ENCODE measurements at places on chromosomes 13 and 19. TPM values are rescaled to one million over a fixed set of nuclear protein-coding genes. Genes with fewer than 3 reads are reported as not detected.

KIR2DL1 gene
- total RNA-seq, result not detected

ETV2 gene
- 1.6 TPM for total RNA-seq

AP1M2 gene
- total RNA-seq, result not detected

STARD13 gene
- not detected for total RNA-seq

IGSF23 gene
- not detected for total RNA-seq

ZNF433 gene
- total RNA-seq, result 0.60 TPM

PGLYRP1 gene
- not detected for total RNA-seq

TEKTIP1 gene
- 9.4 TPM for total RNA-seq

DNA sequence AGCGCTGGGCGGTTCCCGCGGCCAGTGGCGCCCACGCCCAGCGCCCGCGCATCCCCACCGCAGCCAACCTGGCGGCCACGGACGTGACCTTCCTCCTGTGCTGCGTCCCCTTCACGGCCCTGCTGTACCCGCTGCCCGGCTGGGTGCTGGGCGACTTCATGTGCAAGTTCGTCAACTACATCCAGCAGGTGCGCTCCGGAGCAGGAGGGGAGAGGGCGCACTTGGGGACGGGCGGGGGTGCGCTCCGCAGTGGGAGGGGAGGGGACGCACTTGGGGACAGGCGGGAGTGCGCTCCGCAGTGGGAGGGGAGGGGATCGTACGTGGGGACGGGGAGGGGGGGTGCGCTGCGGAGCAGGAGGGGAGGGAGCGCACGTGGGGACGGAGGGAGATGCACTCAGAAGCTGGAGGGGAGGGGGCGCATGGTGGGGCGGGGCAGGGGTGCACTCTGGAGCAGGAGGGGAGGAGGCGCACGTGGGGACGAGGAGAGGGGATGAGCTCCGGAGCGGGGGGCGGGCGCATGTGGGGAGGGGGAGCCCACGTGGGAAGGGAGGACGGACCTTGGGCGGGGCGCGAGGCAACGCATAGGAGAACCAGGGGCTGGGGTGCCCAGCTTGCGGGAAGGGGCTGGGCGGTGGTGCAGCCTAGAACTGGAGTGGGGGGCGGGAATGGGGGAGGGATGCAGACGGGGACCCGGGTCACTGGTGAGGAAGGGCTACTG is 1.5 kb downstream of the KISS1R start:
- H3K4me3 ChIP-seq, result peak overlapping the region; percentile 48
- H3K27me3 ChIP-seq, result peaks cover 6% of the 10 kb centered on the region
- H3K4me1 ChIP-seq, result peaks cover 20% of the 10 kb centered on the region
- H3K36me3 ChIP-seq, result no peaks in the 10 kb centered on the region
- peak; percentile 62 for DNase-seq
- no peak overlapping the region for H3K27ac ChIP-seq

- DNase-seq, result no peak
- H3K36me3 ChIP-seq, result peaks cover 2% of the 10 kb centered on the region
- H3K27ac ChIP-seq, result no peak overlapping the region
- no peaks in the 10 kb centered on the region for H3K27me3 ChIP-seq
These were observed 89.5 kb downstream of the ZNF100 start for GRCh38 chr19:21677696-21678418.

DNA sequence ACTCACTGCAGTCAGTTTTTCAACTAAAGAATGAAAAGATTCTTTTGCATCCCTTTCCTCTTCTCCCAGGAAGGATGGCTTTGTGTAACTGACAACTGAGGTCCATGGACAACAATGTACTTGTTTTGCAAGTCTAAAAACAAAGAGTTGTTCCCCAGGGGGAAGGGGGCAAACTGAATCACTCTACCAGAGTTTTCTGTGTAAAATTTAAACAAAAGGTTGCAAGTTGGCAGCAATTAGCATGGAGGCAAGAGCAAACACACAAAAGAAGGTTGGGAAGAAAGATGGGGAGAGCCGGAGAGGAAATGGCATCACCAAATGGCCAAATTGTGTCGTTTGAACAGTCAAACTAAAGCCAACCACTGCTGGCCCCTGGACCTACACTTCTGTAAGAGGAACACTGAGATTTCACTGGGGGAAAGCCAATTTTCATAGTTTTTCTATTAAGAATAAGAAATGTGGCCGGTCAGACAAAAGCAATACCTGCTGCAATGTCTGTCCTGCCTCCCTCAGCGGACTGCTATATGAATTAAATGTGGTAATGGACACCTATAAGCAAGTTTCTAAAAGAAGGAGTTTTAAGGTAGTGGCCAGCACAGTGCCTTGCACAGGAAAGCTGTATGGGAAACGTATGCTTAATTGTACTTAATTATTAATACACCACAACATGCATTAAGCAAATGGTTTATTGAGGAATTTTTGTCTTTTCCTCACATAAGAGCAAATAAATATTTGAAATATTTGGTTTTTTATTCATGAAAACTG is 16.1 kb upstream of the SACS start:
- no peaks in the 10 kb centered on the region for H3K4me1 ChIP-seq
- no peak overlapping the region for H3K27ac ChIP-seq
- H3K27me3 ChIP-seq, result peaks cover 4% of the 10 kb centered on the region
- H3K36me3 ChIP-seq, result no peaks in the 10 kb centered on the region

GRCh38 chr13:71316792-71317363 is 550.1 kb downstream of the DACH1 start:
- DNase-seq, result no peak
- no peaks in the 10 kb centered on the region for H3K36me3 ChIP-seq
- H3K4me1 ChIP-seq, result no peaks in the 10 kb centered on the region
- no peak overlapping the region for H3K4me3 ChIP-seq
- no peaks in the 10 kb centered on the region for H3K27me3 ChIP-seq

DNA sequence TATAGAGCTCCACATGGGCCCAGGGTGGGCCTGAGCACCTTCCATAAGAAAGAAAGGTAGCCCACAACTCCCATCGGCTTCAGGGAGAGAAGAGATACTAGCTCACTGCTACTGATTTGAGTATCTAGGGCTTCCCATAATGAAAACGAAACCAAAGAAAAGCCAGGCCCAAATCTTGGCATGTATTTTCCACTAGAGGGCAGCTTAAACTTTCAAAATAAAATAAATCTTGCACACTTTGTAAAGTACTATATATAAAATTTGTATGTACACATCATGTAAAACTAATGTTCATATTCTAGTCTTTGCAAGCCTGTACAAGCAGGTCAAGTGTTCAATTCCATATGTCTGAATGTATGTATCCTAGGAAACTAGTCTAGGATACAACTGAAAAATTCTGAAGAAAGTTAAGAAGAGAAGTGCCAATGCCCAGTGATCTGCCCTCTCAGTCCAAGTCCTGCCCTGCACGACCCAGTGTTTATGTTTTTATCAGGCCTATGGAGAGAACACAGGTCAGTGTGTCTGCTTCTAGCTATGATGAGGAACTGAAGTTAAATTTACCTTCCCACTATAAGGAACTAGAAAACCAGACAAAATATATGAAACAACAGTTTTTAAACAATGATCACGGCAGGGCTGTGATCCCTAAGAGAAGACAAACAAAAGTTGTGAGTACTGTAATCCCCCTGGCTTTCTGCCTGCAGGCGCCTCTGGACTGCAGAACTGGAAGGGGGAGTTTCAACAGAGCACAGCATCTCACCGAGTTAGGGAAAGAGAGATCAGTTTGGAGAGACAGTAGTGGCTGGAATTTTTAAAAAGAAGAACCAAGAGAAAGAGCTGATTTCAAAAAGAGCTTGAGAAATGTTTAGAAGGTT is 475.7 kb downstream of the UQCRFS1 start:
- peaks cover 2% of the 10 kb centered on the region for H3K27me3 ChIP-seq
- H3K4me3 ChIP-seq, result no peak overlapping the region
- no peaks in the 10 kb centered on the region for H3K36me3 ChIP-seq
- peak; percentile 35 for DNase-seq

DNA sequence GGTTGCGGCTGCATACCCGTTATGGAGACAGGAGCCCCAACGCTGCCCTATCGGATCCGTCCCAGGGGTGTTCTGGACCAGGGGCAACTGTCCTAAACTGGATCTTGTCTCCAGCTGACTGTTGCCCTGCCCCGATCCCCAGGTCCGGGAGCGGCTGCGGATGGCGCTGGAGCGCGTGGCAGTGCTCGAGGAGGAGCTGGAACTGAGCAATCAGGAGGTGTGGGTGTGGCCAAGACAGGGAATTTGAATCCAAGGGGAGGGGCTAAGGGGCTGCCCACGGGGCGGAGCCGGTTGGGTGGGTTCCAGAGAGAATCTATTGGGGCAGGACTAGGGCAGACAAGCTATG is 9.9 kb downstream of the PPFIA3 start:
- no peak overlapping the region for H3K4me3 ChIP-seq
- no peak overlapping the region for H3K27ac ChIP-seq
- peaks cover 2% of the 10 kb centered on the region for H3K36me3 ChIP-seq
- H3K27me3 ChIP-seq, result peaks cover 9% of the 10 kb centered on the region

GRCh38 chr13:36913463-36913862 is 6.6 kb downstream of the SMAD9 start:
- no peak for DNase-seq
- peaks cover 43% of the 10 kb centered on the region for H3K27me3 ChIP-seq
- no peaks in the 10 kb centered on the region for H3K36me3 ChIP-seq
- no peak overlapping the region for H3K4me3 ChIP-seq
- no peaks in the 10 kb centered on the region for H3K4me1 ChIP-seq

DNA sequence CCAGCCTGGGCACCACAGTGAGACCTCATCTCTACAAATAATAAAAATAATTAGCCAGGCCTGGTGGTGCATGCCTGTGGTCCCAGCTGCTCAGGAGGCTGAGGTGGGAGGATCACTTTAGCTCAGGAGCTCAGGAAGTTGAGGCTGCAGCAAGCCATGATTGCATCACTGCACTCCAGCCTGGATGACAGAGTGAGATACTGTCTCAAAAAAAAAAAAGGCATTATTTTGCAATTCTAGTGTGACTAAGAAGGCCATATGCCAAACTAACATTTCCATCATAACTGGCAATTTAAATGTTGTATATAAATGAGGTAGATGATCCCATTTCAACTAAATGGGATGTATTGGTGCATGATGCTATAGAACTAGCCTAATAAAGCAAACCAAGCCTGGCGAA is 632.8 kb upstream of the KLF12 start:
- no peak for DNase-seq
- no peak overlapping the region for H3K27ac ChIP-seq
- no peaks in the 10 kb centered on the region for H3K27me3 ChIP-seq
- H3K4me3 ChIP-seq, result no peak overlapping the region
- H3K36me3 ChIP-seq, result no peaks in the 10 kb centered on the region

DNA sequence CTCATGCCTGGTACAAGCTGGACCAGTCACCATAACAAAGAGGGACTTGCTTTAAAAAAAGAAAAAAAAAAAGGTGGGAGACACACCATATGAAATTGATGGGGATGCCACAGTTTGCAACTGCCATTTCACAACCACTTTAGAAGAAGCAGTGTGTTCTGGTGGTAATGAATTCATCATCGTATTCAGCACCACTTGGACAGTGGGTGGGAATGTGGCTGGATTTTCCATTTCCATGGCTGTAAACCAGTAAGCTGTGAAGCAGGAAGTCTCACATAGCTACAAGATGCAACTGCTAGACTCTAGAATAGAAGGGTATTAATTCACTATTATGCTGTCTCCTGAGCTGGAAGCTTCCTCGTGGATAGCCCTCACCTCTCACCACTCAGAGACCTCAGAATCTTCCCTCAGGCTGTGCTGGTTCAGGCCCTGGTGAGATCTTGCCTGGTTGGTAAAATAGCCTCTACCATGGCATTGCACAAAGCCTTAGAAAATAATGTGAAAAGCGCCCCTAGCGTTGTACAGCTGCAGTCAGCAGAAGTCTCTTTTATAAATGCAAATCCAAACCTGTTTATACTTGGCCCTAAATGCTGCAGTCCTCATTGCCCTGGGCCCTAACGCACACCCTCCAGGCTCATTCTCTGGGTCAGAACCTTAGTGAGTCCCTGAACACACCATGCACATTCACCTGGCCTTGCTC is 150.7 kb downstream of the KCTD15 start:
- H3K36me3 ChIP-seq, result no peaks in the 10 kb centered on the region
- H3K27ac ChIP-seq, result no peak overlapping the region
- no peak overlapping the region for H3K4me3 ChIP-seq
- H3K4me1 ChIP-seq, result no peaks in the 10 kb centered on the region
- DNase-seq, result no peak
- no peaks in the 10 kb centered on the region for H3K27me3 ChIP-seq

DNA sequence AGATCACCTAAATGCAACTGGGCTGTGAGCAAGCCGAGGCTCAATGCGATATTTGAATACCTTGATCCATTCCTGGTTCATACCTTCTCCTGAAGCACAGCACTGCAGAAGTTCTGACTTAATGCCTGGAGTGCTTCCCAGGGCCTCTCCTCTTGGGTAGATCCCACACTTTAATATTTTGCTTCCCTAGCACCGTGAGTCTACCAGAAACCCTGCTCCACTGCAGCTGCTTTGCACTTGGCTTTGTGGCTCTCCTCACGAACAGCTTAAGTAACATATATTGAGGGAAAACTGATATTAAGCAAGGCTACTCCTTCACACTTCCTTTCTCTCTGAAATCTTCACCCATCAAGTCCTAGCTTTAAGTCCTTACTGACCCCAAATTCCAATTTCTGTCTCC is 51.6 kb upstream of the C13orf42 start:
- peaks cover 12% of the 10 kb centered on the region for H3K27me3 ChIP-seq
- no peaks in the 10 kb centered on the region for H3K36me3 ChIP-seq
- no peaks in the 10 kb centered on the region for H3K4me1 ChIP-seq
- H3K4me3 ChIP-seq, result no peak overlapping the region
- no peak for DNase-seq

- H3K4me3 ChIP-seq, result no peak overlapping the region
- H3K27me3 ChIP-seq, result no peaks in the 10 kb centered on the region
These were observed 141.6 kb downstream of the KDM4B start for GRCh38 chr19:5110546-5110945.

GRCh38 chr13:100547791-100548201 is 40.8 kb downstream of the GGACT start:
- no peak overlapping the region for H3K27ac ChIP-seq
- no peaks in the 10 kb centered on the region for H3K36me3 ChIP-seq
- H3K4me1 ChIP-seq, result peaks cover 1% of the 10 kb centered on the region
- H3K27me3 ChIP-seq, result no peaks in the 10 kb centered on the region
- no peak for DNase-seq

- no peaks in the 10 kb centered on the region for H3K36me3 ChIP-seq
- peaks cover 7% of the 10 kb centered on the region for H3K4me1 ChIP-seq
- no peak overlapping the region for H3K4me3 ChIP-seq
- H3K27me3 ChIP-seq, result peaks cover 26% of the 10 kb centered on the region
- DNase-seq, result peak; percentile 41
These were observed 3.3 kb downstream of the OR10H1 start for GRCh38 chr19:15812060-15812722.

- no peak for DNase-seq
- H3K36me3 ChIP-seq, result no peaks in the 10 kb centered on the region
- H3K27ac ChIP-seq, result no peak overlapping the region
- no peak overlapping the region for H3K4me3 ChIP-seq
- no peaks in the 10 kb centered on the region for H3K4me1 ChIP-seq
- H3K27me3 ChIP-seq, result no peaks in the 10 kb centered on the region
These were observed 402.9 kb downstream of the HS6ST3 start for GRCh38 chr13:96492766-96493165.

Data from activated CD8-positive, alpha-beta T cell treated with anti-CD3 and anti-CD28 coated beads, Interleukin-2, amount 10 ng/mL, durations not matched to agents 7 days and 5 days (primary cell).